Articular chondrocyte of knee joint (primary cell): ENCODE measurements at places on chromosomes 6 and 20. TPM values are rescaled to one million over a fixed set of nuclear protein-coding genes. Genes with fewer than 3 reads are reported as not detected.

C20orf141 gene
- 0.32 TPM in 1 of 2 replicates, not detected in the other for total RNA-seq

HUS1B gene
- total RNA-seq: 0.54 and 1.0 TPM in 2 replicates

CAGE1 gene
- total RNA-seq: under 0.01 TPM in 2 replicates

THBD gene
- total RNA-seq: 1.2 and 1.6 TPM in 2 replicates

ARFGEF3 gene
- total RNA-seq: 6.5 and 8.2 TPM in 2 replicates

NAPB gene
- total RNA-seq: 13.1 and 13.3 TPM in 2 replicates

LY6G6C gene
- total RNA-seq: not detected in 2 replicates

SLC25A27 gene
- total RNA-seq: 15.4 and 18.9 TPM in 2 replicates

EYS gene
- under 0.01 TPM in 2 replicates for total RNA-seq
